Inflammatory macrophage treated with lipopolysaccharide for 1 hour (primary cell): ENCODE measurements at places on chromosomes 11 and 22.

DNA sequence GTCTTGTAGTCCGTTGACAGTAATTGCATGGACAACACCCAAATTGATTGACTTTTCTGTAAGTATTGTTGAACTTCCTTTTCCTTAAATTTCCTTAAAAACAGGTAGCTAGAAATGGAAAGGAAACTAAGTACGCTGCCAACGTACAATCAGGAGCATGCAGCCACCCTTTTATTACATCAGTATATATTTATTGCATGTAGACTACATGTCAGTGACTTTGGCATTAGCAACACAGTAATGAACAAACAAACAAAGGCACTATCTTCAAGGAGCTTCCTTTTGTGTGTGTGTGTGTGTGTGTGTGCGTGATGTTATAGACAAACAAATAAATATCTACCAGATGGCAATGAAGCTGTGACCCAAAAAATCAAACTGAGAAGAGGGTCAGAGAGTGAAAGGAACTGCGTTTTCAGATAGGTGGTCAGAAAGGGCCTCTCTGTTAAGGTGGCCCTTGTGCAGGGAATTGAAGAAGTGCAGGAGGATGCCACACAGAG is at the start of gene OR9Q1:
Gene OR9Q1 (plus strand): TSS at position 447 of the 497 bp plus-strand sequence. CDS start 155,564 bp downstream, outside the sequence.
- no peak for DNase-seq

DNA sequence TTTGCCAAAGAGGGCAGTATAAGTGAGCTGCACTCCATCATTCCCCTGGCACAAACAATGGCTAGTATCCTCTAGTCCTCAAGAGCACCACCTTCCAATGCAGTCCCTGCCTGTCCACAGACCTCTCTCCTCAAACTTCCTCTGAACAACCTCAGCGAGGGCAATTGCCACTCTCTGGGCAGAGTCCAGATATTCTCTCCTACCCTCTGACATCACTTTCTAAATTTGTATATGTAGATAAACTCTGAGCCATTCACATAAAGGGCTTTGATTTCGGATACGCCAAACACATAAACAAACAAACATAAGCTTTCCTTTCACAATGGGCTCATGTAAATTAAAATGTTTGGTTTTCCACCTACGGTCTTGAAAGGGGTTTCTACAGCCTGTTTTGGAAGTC is 3.0 kb upstream of the SLC43A3 start:
- peak; percentile 21 for DNase-seq

- no peak for DNase-seq
These were observed 1.6 kb upstream of the RPS19BP1 start for GRCh38 chr22:39534092-39534506.

DNA sequence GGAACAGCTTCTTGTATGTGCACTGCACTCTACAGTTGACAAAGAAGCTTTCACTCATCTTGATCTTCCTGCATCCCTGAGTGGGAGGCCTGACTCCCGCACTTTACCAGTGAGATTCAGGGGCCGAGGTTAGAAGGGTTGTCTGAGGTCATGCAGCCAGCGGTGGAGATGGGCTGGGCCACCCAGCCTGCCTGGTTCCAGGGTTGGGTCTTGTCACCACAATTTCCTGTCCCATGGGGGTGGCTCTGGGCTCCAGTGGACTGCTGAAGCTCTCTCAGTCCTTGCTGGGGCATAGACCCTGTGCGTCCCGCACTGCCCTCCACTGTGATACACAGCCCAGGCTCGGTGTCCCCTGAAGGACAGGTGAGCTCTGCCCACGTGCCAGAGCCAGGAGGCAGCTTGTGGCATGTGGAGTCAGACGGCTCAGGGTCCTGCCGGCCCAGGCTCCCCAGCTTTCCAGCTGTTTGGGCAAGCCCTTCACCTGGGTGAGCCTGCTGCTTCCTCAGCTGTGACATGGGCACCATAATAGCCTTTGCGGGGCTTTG is 6.9 kb upstream of the MYO7A start:
- DNase-seq: no peak

GRCh38 chr11:76773921-76774361 is 9.2 kb upstream of the TSKU start:
- DNase-seq: no peak

DNA sequence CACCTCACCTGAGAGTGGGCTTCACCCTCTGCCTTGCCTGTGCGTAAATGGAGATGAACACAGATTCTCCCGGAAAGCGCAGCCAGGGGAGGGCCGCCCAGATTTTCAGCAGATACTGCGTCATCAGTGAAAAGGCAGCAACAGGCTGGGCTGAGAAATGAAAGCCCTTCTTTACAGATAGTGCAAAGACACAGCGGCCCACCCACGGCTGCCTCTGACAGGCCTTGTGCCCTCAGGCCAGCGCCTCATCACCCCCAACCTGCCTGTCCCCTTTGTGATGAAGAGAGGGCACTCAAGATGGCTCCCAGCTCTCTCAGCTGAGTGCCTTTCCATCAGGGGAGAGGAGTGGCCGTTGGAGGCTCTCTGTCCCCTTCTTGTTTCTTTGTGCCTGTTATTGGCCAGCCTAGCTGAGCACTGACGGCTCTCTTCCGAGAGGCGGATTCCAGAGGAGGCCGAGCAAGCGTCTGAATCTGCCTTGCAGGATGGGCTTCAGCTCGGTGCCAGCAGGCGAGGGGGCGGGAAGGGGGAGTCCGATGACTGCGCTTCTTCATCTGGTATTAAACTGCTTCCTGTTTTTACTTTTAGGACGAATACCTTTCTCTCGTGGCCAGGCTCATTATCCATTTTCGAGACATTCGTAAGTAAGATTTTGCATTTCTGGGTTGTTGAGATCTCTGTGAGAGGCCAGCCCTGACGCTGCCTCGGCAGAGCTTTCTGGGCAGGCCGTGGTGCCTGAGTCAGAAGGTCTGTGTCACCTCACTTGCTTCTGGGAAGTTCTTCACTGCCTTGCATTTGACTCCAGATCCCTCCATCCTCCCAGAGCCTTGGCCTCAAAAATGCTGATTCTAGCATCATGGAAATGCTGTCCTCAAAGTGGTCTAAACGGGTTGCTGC is 43.7 kb downstream of the MED15 start:
- DNase-seq: peak; percentile 63

DNA sequence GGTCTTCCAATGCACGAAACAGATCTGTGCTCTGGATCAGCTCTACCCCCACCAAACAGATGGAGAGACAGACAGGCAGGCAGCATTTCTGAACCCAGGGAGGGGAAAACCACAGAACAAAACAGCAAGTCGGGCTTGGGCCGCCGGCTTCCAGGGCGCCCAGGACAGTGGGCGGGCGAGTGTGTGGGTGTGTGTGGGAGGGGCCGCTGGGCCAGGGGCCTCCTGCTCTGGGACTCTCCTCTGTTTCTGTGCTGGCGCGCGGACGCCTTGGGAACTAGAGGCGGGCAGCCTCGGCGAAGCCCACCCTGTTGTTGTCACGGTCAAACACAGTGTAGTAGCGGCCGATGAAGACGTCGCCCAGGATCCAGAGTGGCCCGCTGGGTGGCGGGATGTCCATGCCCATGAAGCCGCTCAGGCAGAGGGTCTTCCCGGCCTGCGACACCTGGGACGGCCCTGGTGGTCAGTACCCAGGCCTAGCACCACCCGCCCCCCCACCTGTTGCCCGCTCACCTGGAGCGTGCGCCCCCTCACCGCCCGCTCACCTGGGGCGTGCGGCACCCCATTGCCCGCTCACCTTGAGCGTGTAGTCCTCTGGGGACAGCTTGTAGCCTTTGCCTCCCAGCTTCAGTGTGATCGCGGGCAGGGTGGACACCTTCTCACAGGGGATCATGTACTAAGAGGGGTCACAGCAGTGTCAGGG is 3.0 kb upstream of the IFITM10 start:
- no peak for DNase-seq

DNA sequence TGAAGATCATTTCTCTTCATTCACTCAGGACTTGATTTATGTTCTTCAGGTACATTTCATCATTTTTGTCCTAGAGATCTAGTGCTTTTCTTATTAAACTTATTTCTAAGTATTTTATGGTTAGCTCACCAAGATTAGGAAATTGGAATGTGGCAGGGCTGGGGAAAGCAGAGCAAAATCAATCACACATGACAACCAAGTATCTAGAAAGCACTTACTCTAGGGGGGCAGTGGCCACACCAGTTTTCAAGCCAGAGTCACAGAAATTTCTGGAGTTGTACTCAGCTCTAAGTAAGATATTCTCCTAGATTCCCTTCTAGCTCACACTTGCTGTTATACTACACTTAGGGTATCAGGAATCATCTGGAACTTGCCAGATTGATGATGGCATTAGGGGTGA is 33.3 kb upstream of the MYEOV start:
- no peak for DNase-seq

DNA sequence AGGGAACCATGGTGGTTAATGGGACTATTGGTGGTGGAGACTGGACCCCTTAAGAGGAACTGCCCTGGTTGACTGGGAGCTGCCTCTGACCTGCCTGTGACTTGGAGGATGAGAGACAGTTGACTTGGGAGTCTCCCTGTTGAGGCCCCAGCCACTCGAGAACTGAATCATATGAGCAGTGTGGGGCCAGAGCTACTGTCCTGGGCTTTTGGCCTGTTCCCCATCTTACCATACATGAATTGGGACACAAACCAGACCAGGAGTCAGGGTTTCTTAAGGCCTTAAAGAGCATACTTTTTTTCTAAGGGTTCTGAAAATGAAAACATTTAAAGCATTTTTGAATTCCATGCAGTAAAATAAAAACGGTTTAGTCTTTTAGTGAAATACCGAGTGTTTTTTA is 92.8 kb downstream of the TEAD1 start:
- no peak for DNase-seq

- DNase-seq: no peak
These were observed 19.3 kb downstream of the IL10RA start for GRCh38 chr11:118005224-118006152.
